ENCODE measurements at places on chromosomes 11 and 22.

DNA sequence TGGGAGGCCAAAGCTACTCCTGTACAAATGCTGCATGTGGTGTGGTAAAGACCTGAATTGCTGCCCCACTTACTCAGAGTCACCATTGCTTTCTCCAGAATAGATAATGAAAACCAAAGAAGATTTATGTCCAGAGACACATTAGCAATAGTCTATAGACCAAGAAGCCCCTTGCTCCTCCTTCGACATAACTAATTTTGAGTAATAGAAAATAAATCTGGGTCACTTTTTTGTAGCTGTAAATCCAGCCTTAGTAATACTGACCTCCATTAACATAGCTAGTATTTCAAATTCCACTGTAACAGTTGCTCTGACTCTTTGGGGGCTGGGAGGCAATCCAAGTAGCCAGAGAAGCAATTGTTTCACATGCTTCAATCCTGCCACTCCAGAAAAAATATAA, 145.9 kb downstream of the MAML2 start:
- no peak for DNase-seq

- DNase-seq = no peak
These were observed 774 bp upstream of the E2F8 start for GRCh38 chr11:19241260-19242178.

GRCh38 chr22:48929276-48929790, 898.3 kb downstream of the BRD1 start:
- DNase-seq = no peak

DNA sequence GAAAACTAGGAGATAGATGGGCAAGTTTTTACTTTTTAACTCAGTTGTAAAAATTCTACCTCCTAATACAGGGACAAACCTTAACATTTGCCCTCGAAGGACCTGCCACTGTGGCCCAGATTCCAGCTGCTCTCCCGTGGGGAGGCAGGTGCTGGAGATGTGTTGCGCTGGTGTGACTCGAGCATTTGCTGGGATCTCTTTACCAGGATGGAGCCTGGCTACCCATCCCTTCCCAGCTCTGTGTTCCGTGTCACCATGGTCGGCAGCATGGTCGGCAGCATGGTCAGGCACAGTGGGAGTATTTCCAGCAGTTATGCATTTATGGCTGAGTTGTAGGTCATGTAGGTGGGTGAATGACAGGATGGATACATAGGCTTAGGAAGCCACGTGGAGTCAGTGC, 41.1 kb downstream of the OTOG start:
- DNase-seq = no peak

GRCh38 chr11:14110629-14111028, 148.1 kb downstream of the SPON1 start:
- no peak for DNase-seq

DNA sequence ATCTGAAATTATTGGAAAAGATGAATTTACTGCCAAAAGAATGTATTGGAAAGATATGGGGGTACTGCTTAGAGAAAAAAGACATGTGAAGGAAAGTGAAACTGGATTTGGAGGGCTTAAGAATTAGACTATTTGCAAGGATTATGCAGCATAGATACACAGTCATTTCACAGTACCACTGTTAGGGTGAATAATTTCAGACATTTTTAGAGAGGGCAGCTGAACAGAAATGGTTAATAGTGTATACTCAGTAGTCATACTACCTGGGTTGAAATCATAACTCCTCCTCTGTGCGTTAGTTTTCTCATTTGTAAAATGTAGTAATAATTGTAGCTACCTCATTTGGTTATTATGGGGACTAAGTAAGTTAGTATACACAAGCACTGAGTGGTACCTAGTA, 33.0 kb downstream of the GAS2 start:
- DNase-seq = no peak

DNA sequence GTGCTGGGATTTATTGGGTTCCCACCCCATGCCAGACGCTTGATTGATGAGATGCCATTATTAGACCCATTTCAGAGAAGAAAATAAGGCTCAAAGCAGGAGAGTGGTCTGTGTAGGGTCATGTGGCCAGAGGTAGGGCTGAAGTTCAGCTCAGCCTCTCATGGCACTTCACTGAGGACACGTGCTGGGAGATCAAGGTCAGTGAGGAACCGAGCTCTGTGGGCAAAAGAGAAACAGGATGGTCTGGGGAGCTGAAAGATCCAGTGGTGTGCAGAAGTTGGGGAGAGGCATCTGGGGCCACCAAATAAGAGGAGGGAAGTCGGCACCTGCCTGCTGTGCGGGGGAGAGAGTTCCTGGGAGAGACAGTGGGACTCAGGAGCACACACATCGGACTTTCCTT, 19.6 kb downstream of the RHOD start:
- DNase-seq = no peak

GRCh38 chr11:33303541-33303940, 46.4 kb downstream of the HIPK3 start:
- DNase-seq = no peak

- no peak for DNase-seq
These were observed 17.8 kb downstream of the FRMD8 start for GRCh38 chr11:65404210-65404609.

GRCh38 chr11:437228-437870, 4.5 kb downstream of the ANO9 start:
- DNase-seq = no peak

- no peak for DNase-seq
These were observed 20.6 kb upstream of the MUC5B start for GRCh38 chr11:1202154-1202775.

DNA sequence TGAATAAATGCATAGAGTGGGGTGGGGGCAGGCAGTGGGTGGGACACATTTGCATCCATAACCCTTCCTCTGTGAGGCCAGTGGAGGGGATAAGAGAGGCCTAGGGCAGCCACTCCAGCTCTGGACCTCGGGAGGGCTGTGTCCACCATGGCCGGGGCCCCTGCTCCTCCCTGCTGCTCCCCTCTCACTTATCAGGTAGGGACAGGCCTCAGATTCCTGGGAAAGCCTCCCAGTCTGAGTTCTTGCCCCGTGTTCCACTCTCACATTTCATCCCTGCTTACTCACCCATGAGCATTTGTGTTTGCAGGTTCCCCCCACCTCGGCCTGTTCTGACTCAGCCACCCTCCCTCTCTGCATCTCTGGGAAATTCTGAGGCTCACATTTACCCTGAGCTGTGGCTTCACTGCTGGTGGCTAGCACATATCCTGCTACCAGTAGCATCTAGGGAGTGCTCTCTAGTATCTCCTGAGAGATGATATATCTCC, 128.7 kb upstream of the TOP3B start:
- no peak for DNase-seq

DNA sequence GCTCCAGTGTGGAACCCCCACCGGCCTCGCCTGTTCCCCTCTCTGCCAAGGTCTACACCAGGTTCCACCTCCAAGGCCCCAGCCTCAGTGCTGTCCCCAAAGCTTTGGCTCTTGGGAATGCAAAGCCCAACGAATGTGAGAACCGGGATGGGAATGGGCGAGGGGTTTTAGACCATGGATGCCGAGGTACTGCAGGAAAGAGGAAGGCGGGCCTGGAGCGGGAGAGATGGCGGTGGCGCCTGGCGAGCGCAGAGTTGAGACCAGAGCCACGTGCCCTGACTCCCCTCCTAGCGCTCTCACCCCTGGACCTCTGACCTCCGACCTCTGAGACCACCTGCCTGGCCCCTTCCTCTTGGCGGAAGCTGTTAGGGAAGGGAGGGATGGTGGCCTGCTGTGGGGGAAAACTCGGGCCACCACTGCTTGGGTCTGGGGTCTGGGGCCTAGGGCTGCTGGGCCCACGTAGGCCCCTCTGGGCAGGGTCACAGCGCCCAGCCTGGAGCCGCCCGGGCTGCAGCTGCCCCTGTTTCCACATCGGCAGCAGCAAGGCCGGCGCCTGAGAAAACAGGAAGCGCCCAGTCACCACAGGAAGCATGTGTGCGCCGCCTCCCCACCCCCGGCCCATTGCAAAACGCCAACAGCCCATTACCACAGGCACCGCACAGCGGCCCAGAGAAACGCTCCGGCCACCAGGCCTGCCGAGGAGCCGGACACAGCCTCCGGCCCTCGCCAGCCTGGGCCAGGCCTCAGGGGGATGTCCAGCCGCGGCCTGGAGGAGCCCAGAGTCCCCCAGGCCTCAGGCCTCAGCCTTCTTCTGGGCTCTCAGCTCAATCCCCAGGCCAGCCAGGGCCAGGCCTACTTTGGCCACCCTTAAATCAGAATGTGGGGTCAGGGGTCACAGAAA, 13.8 kb upstream of the SLC39A13 start:
- DNase-seq = no peak

Data from left kidney (tissue), 8 donors.